ENCODE measurements at places on chromosomes 7 and 10. TPM values are rescaled to one million over a fixed set of nuclear protein-coding genes. Genes with fewer than 3 reads are reported as not detected.

GRCh38 chr7:125908711-125909110 is 979.1 kb upstream of the POT1 start:
- DNase-seq = no peak

DNA sequence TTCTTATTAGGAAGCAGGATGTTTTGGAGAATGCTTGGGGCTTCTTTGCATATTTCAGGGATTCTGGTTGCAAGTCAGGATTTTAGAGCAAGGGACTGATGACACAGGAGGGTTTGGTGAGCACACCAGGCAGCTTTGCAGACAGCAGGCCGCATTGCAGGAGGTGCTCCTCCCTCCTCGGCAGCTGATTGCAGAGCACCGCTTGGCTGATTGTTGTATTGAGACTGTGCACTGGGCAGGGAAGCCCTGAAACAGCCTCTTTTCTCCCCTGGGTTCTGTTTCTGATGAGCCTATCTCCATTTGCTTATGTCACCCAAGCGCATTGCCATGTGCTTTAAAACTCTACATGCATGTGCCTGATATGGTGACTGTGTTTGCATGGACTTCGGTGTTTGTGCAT is 769.6 kb downstream of the GRID1 start:
- DNase-seq = no peak

DNA sequence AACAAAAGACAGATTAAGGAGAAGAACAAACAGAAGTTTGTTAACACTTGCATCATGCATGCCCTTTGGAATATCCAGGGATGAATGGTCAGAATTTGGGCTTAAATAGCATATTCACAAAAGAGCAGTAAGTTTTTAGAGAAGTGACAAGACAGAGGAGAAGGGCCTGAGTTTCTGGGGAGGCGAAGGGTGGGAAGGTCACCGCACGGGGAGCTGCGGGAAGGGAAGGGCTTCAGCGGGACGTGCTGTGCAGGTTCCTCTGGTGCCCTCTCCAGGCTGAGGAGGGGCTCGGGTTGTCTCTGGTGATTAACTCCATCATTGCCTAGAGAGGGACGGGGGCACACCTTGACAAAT is 10.4 kb upstream of the ZNF22 start:
- DNase-seq = no peak

- DNase-seq = no peak
Observed at GRCh38 chr7:26022982-26023381, 129.0 kb upstream of the NFE2L3 start.

GRCh38 chr7:26930201-26930600 is 65.8 kb upstream of the SKAP2 start:
- DNase-seq = no peak

DNA sequence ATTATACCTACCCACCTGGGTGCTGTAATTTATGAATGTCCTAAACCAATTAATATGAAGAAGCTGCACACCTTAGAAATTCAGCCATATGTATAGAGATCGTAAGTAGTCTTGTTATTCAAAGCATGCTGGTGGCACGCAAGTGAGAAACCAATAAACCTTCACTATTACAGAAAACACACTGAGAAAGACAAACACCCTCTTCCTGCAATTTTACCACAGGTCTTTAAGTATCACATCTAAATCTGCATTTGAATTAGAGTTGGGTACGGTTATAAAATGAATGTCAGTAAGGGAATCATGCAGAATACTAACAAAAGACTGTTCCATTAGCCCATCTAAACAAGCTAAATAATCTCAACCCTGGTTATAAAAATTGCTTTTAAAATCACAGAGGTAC is 33.8 kb downstream of the CCNJ start:
- DNase-seq = no peak

Gene PIK3CG
- 0.09 TPM for total RNA-seq

Gene FAM24A
- not detected for total RNA-seq

Gene PSD
- 12.4 TPM for total RNA-seq

Gene SORCS1
- total RNA-seq = 1.1 TPM

Gene SEMA4G
- 22.2 TPM for total RNA-seq

Gene MDFIC
- total RNA-seq = 25.7 TPM

Measured in mesothelial cell of epicardium (in vitro differentiated cells).